Fibroblast of lung (primary cell): ENCODE measurements at places on chromosomes 3 and 15. TPM values are rescaled to one million over a fixed set of nuclear protein-coding genes. Genes with fewer than 3 reads are reported as not detected.

IVD gene
- 40.1 and 61.8 TPM in 2 replicates for total RNA-seq

GRCh38 chr3:114019486-114019885 lies 36.8 kb downstream of the CCDC191 start:
- DNase-seq: no peak

DLEC1 gene
- under 0.01 TPM in 2 replicates for total RNA-seq

- DNase-seq: no peak
Observed at GRCh38 chr15:65410036-65410435, 12.7 kb downstream of the IGDCC4 start.

DNA sequence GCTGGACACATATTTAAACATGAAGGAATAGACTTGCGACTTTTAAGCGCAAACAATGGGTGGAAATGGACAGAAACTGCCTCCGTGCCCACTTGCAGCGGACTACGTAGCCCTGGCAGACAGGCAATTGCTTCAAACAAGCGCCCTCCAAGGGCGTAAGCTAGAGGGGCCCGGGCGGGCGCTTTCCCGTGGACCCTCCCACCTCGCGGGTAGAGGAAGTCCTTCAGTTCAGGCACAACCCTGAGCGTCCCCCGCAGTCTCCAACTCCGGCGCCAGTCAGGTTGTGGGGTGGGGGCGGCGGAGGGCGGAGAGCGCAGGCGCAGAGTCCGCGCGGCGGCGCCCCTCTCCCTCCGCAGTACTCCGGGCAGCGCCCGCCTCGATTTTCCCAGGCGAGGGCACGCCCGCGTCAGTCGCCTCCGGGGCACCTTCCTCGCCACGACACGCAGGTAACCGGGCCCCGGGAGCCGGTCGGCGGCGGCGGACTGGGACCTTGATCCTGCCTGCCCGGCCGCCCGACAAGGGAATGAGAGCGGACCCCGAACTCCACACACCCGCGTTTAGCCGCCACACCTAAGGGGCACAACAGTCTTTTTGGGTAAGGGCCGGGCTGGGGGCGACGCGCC lies at the start of gene SLC35G2:
Gene SLC35G2, plus strand, starts transcription at position 358 of the 623 bp plus-strand sequence. CDS start 35,335 bp downstream, outside the sequence.
- DNase-seq: peak; percentile 56

- no peak for DNase-seq
Observed at GRCh38 chr15:39302936-39303335, 277.9 kb upstream of the THBS1 start.

GRCh38 chr15:90550919-90551318 lies 21.2 kb downstream of the CRTC3 start:
- DNase-seq: no peak
